CD8-positive, alpha-beta memory T cell (primary cell): ENCODE measurements at places on chromosomes 3 and 15. TPM values are rescaled to one million over a fixed set of nuclear protein-coding genes. Genes with fewer than 3 reads are reported as not detected.
A peak's percentile ranks its signal among the peaks of the same experiment; 100 is the strongest.

The MKRN2OS gene
- not detected for total RNA-seq

The AGBL1 gene
- not detected for total RNA-seq

The TTBK2 gene
- 11.4 TPM for total RNA-seq

The LSAMP gene
- total RNA-seq, result not detected

The CHRM5 gene
- not detected for total RNA-seq

The BMF gene
- 15.3 TPM for total RNA-seq

The NME9 gene
- not detected for total RNA-seq

The EPHB3 gene
- 0.04 TPM for total RNA-seq

The PFKFB4 gene
- 2.2 TPM for total RNA-seq

The WDR49 gene
- 0.35 TPM for total RNA-seq

DNA sequence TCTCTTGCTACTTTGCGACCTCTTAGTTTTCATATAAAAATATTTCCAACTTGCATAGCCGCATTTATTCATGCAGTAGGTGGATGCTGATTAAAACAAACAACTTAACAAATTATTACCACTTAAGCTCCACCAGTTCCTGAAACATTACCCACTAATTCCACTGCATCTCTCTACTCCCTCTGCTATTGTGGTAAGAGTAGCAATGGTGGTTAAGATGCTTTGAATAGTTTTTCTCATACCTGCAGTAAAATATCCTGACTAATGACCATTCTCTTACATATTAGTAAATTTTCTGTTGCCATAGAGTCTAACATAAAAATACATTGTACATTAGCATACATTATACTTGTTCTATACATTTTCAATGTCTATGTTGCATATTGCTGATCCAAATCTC, 397.6 kb upstream of the PLSCR5 start:
- no peaks in the 10 kb centered on the region for H3K36me3 ChIP-seq
- H3K27ac ChIP-seq, result no peak overlapping the region
- H3K4me1 ChIP-seq, result no peaks in the 10 kb centered on the region
- H3K27me3 ChIP-seq, result no peaks in the 10 kb centered on the region
- no peak overlapping the region for H3K4me3 ChIP-seq
- DNase-seq, result no peak

- H3K36me3 ChIP-seq, result peaks cover 19% of the 10 kb centered on the region
- no peaks in the 10 kb centered on the region for H3K4me1 ChIP-seq
- no peaks in the 10 kb centered on the region for H3K27me3 ChIP-seq
- H3K4me3 ChIP-seq, result no peak overlapping the region
- DNase-seq, result no peak
Measured at GRCh38 chr3:12501360-12502020, 17.2 kb downstream of the TSEN2 start.

GRCh38 chr3:82939491-82940097, 1178.1 kb upstream of the GBE1 start:
- no peak overlapping the region for H3K27ac ChIP-seq
- no peak for DNase-seq
- H3K27me3 ChIP-seq, result no peaks in the 10 kb centered on the region
- no peak overlapping the region for H3K4me3 ChIP-seq
- no peaks in the 10 kb centered on the region for H3K4me1 ChIP-seq

DNA sequence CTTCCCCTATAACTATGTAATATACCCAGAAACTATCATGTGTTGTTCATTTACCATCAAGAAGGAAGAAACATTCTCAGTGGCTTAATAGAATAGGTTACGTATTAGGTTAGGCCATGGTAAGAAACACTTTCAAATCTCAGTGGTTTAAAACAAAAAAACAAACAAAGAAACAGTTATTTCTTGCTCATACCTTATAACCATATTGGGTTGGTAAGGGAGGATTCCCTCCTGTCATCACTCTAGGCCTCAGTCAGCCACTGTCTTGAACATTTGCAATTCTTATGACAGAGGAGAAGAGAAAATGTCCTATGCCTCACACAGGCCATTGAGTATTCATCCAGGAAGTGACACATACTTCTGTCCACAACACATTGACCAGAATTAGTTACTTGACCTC, 727.7 kb upstream of the NECTIN3 start:
- no peaks in the 10 kb centered on the region for H3K36me3 ChIP-seq
- no peak overlapping the region for H3K4me3 ChIP-seq

GRCh38 chr3:33940736-33941135, 142.3 kb downstream of the PDCD6IP start:
- H3K4me3 ChIP-seq, result no peak overlapping the region
- no peaks in the 10 kb centered on the region for H3K27me3 ChIP-seq
- H3K4me1 ChIP-seq, result no peaks in the 10 kb centered on the region

- H3K4me3 ChIP-seq, result no peak overlapping the region
- no peaks in the 10 kb centered on the region for H3K36me3 ChIP-seq
- H3K4me1 ChIP-seq, result no peaks in the 10 kb centered on the region
- no peaks in the 10 kb centered on the region for H3K27me3 ChIP-seq
- no peak for DNase-seq
Measured at GRCh38 chr3:132283916-132284405, 33.2 kb upstream of the ACP3 start.

DNA sequence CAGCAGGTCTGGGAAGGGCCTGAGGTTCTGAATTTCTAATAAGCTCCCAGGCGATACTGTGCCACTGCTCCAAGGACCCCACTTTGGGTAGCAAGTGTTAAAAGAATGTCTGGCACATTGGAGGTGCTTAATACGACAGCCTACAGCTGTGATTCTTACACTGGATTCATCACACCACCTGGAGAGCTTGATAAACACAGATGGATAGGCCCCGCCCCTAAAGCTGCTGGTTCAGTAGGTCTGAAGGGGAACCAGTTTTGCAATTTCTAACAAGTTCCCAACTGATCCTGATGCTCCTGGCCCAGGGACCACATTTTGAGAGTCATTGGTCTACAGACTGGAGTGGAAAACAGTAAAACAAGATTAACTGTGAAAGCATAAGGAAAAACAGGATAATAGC, 124.8 kb upstream of the ST8SIA2 start:
- H3K27ac ChIP-seq, result no peak overlapping the region
- no peak overlapping the region for H3K4me3 ChIP-seq
- H3K27me3 ChIP-seq, result no peaks in the 10 kb centered on the region
- no peak for DNase-seq
- H3K36me3 ChIP-seq, result no peaks in the 10 kb centered on the region
- H3K4me1 ChIP-seq, result no peaks in the 10 kb centered on the region

DNA sequence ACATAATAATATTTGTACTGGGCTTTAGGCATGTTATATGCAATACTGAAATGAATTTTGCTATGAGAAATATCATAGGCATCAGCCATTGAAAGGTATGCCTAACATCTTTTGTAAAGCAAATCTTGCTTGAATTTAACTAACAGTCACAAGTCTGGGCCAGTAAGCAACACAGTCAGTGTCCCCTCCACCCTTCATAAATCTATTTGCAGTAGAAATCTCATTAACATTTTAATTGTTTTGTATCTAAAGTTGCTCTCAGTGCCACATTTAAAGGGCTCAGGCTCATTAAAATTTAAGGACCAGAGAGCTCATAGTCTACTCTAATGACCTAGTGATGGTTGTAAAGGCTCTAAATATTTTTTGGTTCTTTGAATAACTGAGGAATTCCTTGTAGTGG, 167.2 kb upstream of the GOLIM4 start:
- H3K4me1 ChIP-seq, result no peaks in the 10 kb centered on the region
- no peak overlapping the region for H3K27ac ChIP-seq
- H3K36me3 ChIP-seq, result no peaks in the 10 kb centered on the region
- no peaks in the 10 kb centered on the region for H3K27me3 ChIP-seq
- no peak overlapping the region for H3K4me3 ChIP-seq
- no peak for DNase-seq

DNA sequence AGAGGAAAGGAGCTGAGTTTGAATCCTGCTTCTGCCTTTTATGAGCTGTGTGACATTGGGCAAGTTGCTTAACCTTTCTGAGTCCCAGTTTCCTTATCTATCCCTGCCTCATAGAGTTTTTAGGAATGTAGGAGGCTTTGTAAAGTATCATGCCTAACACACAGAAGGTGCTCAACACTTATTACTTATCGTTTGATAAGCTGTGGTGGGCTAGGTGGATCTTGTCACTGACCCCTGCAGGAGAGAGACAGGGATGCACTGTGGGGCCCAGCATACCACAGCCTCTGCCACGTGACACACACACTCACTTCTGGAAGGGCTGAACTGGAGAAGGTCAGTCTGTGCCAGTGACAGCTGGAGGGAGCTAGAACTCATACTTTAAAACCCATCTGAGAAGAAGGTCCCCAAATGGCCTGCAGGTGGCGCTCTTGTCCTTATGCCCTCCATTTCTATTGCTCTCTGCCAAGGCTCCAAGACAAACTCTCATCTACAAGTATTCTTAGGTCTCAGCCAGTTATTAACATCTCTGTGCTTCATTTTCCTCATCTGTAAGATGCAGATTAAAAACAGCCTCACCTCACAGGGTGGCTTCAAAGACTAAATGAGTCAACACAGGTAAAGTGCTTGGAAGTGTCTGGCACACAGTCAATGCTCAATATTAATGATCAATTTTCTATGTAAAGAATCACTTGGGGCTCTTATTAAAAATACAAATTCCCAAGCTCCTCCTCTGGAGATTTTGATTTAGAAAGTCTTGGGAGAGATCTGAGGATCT, 57.5 kb upstream of the HACD2 start:
- no peak overlapping the region for H3K27ac ChIP-seq
- no peaks in the 10 kb centered on the region for H3K36me3 ChIP-seq
- H3K27me3 ChIP-seq, result no peaks in the 10 kb centered on the region
- no peak for DNase-seq

DNA sequence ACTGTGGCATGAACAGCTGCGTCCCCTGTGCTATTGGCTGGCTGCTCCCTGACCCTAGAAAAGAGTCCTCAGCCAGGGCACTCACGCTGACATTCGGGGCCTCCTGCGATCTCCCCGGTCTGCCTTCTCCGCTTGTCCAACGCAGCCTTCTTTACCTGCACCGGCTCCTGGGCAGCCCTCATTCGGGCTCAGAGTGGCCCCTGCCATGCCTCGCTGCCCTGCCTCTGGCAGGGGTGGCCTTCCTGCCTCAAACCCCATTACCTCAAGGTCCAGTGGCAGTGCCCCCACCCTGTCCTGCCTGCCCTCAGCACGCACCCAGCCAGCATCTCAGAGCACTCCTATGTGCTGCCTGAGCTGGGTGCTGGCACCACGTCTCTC, 86.5 kb downstream of the TBC1D2B start:
- H3K27ac ChIP-seq, result no peak overlapping the region
- H3K4me1 ChIP-seq, result peaks cover 12% of the 10 kb centered on the region
- DNase-seq, result no peak
- no peaks in the 10 kb centered on the region for H3K27me3 ChIP-seq
- no peaks in the 10 kb centered on the region for H3K36me3 ChIP-seq

GRCh38 chr3:112364291-112364690, 31.3 kb downstream of the CD200 start:
- no peaks in the 10 kb centered on the region for H3K4me1 ChIP-seq
- no peaks in the 10 kb centered on the region for H3K27me3 ChIP-seq
- H3K4me3 ChIP-seq, result no peak overlapping the region
- H3K27ac ChIP-seq, result no peak overlapping the region

GRCh38 chr3:138833899-138834595, 681 bp downstream of the PIK3CB start:
- no peaks in the 10 kb centered on the region for H3K36me3 ChIP-seq
- H3K4me1 ChIP-seq, result peaks cover 16% of the 10 kb centered on the region
- H3K27ac ChIP-seq, result peak overlapping the region; percentile 85
- H3K4me3 ChIP-seq, result peak overlapping the region; percentile 56

DNA sequence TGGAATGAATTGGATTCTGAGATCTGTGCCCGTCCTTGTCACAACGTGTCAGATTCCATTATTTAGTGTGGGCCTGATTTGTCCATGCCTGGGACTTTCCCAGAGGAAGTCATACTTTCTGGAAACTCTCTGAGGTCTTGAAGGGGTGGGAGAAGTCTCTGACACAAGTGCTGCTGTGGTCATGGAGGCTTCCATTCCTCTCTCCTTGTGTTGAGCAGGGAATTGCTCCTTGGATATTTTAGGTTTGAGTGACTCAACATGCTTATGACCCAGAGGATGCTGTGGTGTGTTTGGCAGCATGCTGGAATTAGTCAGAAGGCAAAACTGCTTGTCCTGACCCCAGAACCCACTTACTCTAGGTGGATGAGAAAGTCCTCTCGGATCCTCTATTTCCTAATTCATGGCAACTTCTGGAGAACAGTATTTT, 132.1 kb downstream of the LPP start:
- no peak overlapping the region for H3K4me3 ChIP-seq
- no peaks in the 10 kb centered on the region for H3K36me3 ChIP-seq
- no peaks in the 10 kb centered on the region for H3K4me1 ChIP-seq
- DNase-seq, result no peak
- no peaks in the 10 kb centered on the region for H3K27me3 ChIP-seq

GRCh38 chr3:38652934-38653333, 3.4 kb upstream of the SCN5A start:
- no peaks in the 10 kb centered on the region for H3K36me3 ChIP-seq
- no peak overlapping the region for H3K27ac ChIP-seq
- H3K4me3 ChIP-seq, result no peak overlapping the region

DNA sequence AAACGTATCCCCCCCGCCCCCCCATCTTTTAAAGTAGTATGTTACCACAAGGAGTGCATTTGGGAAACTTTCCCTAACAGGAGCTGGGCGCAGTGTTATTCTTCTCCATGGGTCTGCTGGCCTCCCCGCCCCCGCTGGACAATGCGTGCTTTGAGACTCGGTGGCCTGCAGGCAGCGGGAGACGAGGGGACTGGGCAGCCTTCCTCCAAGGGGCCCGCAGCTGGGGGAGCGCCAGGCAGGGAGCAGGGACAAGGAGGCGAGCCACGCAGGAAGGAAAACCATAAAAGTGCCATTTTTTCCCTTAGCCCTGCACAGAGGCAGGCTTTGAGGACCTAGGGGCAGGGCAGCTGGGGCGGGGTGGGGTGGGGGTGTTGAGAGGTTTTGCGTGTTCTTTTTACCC, 14.1 kb downstream of the SOX2 start:
- DNase-seq, result no peak
- H3K27me3 ChIP-seq, result peaks cover 81% of the 10 kb centered on the region
- H3K36me3 ChIP-seq, result no peaks in the 10 kb centered on the region
- no peak overlapping the region for H3K4me3 ChIP-seq
- no peak overlapping the region for H3K27ac ChIP-seq
- H3K4me1 ChIP-seq, result peaks cover 5% of the 10 kb centered on the region

DNA sequence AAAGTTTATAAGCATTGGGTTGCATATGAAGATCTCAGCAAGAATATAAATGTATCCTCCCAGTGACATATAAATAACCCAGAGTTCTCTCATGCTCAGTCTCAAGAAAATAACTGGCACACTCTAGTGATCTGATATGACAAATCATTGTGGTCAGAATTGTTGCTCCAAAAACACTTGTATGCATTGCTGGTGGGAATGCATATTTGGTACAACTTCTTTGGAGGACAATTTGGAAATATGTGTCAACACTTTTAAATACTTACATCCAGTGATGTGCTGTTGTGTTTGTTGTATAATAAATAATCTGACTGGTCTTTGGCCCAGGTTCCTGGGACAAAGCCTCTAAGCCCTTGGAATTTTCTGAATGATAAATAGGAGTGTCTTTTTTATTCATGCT, 66.7 kb upstream of the STT3B start:
- H3K4me1 ChIP-seq, result peaks cover 55% of the 10 kb centered on the region
- no peak overlapping the region for H3K4me3 ChIP-seq
- no peaks in the 10 kb centered on the region for H3K36me3 ChIP-seq
- H3K27ac ChIP-seq, result no peak overlapping the region
- no peak for DNase-seq
- no peaks in the 10 kb centered on the region for H3K27me3 ChIP-seq

- H3K4me1 ChIP-seq, result peaks cover 28% of the 10 kb centered on the region
- peak; percentile 61 for DNase-seq
- peaks cover 28% of the 10 kb centered on the region for H3K36me3 ChIP-seq
- no peaks in the 10 kb centered on the region for H3K27me3 ChIP-seq
Measured at GRCh38 chr3:9808345-9809037, 1.6 kb upstream of the TTLL3 start.
